Natural killer cell treated with Interleukin-12 subunit alpha and Interleukin-12 subunit beta and Interleukin-15 and Interleukin-18, amount 100 ng/mL, for 72 hours (primary cell): ENCODE measurements at places on chromosomes 7 and 10. TPM values are rescaled to one million over a fixed set of nuclear protein-coding genes. Genes with fewer than 3 reads are reported as not detected.

DNA sequence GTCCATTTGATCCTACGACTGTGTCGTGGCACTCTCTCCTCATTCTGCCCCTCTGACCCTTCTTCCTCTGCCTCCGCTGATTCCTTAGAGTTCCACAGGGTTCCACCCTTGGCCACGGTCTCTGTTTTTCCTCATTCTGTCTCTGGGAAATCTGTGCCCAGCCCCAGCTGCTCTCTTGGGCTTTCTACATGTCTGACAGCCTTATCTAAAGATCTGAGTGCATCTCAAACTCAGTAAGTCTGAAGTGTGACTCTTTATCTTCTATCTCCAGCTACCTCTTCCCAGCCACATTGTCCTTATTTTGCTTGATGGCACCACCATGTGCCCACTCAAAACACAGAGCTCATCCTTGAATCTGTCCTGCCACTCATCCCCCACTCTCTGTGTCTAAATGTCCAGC lies 62.1 kb upstream of the AQP1 start:
- DNase-seq: no peak

DNA sequence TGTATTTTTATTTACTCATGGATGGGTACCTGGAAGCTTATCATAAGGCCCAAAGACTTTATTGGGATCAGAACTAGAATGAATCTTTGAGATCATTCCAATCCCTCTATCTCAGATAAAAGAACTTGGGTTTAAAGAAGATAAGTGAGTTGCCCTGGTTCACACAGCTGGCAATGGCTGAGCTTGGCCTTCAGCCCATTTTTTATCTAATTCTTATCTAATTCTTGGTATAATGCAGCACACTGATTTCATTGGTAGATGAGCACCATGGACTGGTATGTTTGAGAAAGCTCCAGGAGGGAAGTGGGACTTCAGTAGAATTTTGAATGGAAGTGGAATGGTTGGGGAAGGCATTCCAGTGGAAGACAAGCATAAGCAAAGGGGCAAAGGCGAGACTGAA lies 558.9 kb downstream of the REEP3 start:
- no peak for DNase-seq

DNA sequence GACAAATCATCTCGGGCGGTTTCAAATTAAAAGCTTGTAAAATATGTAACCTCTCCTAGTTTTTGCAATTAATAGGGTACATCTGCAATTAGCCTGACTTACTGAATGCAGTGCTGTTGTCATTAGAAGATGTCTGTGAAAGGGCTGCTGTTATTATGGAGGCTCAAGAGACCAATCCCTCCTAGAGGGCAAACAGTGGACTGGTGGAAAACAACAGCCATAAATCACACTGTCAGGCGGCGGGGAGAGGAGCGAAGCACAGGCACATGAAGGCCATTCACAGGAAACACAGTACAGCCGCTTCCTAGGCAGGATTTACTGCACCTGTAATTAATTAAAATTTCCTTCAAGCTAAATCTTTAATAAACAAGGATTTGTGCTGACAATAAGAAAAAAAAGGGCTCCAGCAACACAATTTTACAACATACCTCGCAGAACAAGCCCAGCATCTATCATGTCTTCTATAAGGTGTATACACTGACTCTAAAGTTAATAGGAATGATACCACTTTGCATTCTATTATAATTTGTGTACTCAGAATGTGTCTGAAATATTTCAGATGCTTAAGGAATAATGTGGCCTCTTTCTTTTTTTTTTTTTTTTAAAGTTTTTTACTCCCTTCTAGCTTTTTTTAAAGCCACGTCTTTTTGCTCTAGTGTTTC lies 50.7 kb downstream of the ERCC6 start:
- no peak for DNase-seq

Gene KCP
- total RNA-seq: 1.1 TPM

Gene PLEKHS1
- 0.81 TPM for total RNA-seq

DNA sequence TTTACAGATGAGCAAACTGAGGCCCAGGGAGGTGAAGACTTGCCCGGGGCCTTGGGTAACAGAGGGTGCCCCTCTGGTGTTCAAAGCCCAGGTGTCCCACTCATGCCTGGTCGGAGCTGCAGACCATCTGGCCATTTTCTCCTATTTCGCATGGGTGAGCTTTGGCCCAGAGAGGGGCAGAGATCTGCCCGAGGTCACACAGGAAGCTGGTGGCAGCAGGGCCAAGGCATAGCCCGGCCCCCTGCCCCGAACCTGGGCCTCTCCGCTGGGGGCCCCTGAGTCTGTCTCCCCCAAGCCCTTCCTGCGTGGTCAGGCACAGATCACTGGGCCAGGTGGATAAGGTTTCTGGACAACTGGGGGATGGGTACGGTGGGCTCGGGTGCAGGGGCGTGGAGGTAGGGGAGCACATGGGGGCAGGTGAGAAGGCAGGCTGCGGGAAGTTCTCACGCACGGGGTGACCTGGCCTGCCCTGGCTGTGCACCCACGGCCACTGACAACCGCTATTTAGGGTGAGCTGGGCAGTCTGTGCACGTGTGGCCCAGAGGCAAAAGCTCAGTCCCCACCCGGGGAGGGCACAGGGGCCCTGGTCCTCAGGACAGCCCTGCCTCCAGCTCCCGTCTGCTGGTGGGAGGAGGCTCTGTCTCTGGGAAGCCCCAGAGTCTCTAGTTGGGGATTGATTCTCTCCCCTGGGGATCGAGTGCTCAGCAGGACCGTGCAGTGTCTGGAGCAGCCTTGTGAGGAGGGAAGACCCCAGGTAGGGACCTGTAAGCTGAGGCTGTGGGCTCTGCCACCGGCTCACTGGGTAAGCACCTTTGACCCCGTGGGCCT lies 68.6 kb downstream of the UNCX start:
- no peak for DNase-seq

GRCh38 chr10:58393317-58393716 lies 8.1 kb downstream of the TFAM start:
- no peak for DNase-seq

Gene OR2A2
- total RNA-seq: not detected

Gene PRKG1
- 0.10 TPM for total RNA-seq

DNA sequence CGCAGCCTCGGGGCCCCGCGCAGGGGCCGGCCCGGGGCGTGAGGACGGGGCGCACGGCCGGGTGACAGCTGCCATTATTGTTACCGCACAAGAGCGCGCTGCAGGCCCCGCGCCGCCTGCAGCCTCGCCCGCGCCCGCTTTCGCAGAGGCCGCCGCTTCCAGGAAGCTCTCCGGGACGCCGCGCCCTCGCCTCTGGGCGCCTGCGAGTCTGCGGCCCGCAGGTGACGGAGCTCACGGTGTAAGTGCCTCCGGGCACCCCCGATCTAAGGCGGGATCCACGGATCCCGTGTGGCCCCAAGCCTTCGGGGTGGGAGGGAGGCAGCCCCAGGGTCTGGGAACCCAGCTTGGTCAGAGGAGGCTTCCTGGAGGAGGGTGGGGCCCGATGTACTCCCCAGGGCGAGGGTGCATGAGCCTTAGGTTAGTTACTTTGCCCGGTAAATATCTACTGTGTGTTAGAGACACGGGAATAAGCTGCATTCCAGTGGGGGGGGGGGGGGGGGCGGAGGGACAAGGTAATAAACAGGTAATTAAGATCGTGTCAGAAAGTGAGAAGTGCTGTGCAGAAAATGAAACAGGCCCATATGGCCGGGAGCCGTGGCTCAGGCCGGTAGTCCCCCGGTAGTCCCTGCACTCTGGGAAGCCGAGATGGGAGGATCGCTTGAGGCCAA lies 638 bp downstream of the IQCE start:
- DNase-seq: peak; percentile 64

DNA sequence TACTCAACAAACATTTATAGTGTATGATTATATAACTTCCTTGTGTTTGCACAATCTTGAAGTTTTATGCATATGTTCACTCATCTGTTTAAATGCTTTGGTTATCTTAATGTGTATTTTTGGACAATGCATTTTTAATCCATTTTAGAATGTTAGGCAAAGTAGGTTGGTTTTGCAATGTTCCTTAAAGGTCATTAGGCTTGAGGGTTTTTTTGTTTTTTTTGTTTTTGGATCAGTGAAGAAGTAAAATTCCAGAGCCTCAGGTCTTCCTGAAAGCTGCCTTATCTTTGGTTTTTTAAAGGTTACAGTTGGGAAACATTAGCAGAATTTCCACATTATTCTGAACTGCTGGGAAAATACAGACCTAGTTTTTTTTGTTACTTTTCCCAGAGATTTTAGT lies 12.8 kb downstream of the MDFIC start:
- no peak for DNase-seq

GRCh38 chr7:88344956-88345832 lies 38.5 kb upstream of the STEAP4 start:
- DNase-seq: no peak

Gene NPY4R
- total RNA-seq: not detected

- no peak for DNase-seq
These were observed 5.9 kb downstream of the SLIT1 start for GRCh38 chr10:97179731-97180362.

- no peak for DNase-seq
These were observed 62.7 kb upstream of the LRRC4 start for GRCh38 chr7:128093614-128094570.

DNA sequence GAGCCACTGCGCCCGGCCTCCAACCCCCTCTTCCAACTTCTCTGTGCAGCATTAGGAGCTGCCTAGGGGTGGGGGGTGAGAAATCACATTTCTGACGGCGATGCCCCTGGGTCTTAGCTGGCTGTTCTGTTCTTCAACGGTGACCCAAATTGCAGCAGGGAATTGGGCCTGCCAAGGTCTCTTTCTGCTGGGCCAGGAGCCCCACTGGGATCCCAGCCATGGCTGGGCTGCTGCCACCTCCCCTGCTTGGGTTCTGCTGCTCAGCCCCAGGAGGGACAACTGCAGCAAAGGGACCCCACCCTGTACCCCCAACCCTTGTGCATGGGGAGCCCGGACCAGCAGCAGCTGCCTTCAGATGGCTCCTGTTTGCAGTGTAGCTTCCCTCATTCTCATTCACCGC lies 43.7 kb upstream of the GNA12 start:
- no peak for DNase-seq

GRCh38 chr7:127474457-127474856 lies 81.9 kb upstream of the ZNF800 start:
- no peak for DNase-seq

DNA sequence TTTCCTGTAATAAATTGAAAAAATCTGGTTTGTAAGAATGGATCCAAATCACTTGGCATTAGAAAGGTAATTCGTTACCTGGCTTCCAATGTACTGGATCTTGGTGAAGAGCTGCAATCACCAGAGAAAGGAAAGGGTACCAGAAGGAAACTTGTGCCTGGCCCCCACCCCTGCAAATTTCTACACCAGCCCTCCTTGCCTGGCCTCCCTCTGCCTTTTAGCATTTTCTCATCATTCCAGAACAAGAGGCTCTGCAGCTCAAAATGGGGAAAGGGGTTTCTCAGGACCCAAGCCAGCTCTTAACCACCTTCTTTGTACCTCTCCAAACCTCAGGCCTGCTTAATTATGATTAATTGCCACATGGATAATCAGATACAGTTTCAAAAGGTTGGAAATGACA lies 612.8 kb upstream of the MGMT start:
- no peak for DNase-seq

DNA sequence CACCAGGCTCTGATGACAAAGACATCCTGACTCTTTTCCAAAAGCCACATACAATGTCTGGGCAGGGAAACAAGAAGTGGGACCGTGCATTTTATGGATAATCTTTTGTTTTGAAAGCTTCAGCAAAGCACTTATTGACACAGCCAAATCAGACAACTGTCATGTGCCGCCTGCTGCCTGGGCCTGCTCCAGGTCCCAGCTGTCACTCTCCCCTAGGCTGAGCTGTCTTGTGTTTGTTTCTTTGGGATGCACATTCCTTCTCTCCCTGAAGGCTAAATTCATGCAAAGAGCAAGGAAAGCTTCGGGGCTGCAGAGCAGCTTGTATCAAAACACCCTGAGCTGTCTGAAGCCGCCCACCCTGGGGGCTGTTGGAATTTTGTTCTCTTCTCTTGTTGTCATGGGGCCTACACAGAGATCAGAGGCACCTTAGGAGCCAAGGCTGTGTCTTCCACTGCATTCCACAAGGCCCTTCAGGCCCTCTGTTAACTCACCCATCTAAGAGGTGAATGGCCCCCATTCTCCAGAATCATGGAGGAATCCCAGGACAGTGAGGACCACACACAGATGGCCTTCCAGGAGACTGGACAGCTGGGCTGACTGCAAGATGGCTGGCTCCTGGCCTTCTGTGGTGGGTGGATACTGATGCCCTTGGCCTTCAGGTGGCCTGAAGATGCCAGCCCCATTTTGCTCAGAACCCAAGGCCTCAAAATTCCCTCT lies 17.8 kb upstream of the SLC18A2 start:
- DNase-seq: peak; percentile 32

DNA sequence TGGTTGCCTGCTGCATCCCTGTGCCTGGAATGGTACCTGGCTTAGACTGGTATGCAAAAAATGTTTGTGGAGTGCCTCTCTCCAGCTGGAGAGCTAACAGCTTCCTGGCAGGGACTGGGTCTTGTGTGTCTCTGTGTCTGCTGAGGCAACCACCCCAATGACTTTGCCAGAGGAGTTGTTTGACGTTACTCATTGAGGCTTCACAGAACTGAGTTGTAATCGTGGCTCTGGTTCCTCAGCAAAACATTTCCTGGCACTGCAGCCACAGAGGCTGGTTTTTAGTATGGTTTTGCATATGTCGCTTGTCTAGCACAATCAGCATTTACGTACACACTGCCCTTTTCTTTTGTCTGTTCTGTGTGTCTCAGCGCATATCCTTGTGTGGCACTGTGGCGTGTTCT lies 7.5 kb downstream of the ZNF282 start:
- DNase-seq: no peak

GRCh38 chr10:22658745-22659410 lies 55.5 kb downstream of the PIP4K2A start:
- no peak for DNase-seq

Gene IL6
- total RNA-seq: 253 TPM

DNA sequence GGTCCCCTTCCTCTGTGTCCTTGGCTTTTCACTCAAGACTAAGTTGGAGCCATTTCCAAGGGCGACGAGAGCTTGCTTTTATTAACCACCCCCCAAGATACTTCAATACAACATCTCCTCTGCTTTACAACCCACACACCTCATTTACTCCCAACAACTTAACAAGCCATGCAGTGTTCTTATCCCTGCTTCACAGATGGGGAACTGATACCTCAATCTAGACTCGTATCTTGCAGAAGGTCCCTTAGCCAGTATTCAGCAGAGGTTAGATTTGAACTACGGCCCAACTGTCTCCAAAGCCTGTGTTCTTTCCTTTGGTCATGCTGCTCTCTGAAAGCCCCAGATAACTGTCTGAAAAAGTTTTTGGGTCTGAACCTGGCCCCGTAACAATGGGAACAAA lies 444.8 kb downstream of the GRID1 start:
- DNase-seq: no peak

Gene SLC16A12
- not detected for total RNA-seq

DNA sequence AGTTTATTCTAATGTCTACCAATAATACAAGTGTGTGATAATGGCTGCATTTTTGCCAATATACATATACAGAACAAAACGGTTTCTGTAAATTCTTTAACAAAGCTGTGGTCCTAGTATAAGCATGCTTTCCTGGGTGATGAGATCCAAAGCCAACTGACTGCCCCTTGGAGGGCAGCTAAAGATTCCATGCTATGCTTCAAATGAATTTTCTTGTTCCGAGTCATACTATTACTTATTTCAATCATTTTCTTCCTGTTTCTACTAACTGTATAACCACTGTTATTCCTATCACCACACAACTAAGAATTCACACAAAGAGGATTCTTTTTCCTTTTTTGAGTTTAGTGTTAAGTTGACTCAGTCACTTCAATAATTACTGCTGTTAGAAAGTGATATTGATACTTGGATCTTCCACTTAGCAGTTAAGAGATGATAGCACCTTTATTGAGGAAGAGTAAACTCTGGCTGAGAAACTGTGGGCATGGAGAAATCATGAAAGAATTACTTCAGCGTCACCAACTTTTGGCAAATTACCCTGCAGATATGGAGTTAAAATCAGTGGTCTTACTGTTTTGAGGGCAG lies 197.5 kb downstream of the ARL4A start:
- no peak for DNase-seq
